Ecto neural progenitor cell (in vitro differentiated cells): ENCODE measurements at places on chromosomes 12 and 14.

GRCh38 chr14:99945732-99946651, 119.2 kb upstream of the EVL start:
- DNase-seq: no peak

DNA sequence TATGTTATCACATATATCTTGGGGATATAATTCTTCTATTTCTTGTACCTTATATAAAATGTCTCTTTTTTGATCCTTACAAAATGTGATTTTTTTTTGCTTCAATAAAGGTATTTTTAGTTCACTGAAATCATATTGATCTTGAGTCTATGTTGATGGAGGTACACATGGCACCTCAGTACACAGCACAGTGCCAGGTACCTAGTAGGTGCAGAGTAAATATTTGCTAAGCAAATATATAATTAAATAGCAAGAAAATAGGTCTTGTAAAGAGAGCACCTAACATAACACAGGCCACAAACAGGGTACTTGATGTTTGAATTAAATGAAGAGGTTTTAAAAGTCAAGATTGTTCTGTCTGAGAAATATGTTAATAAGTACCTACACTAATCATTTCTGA, 69.7 kb downstream of the CIT start:
- no peak for DNase-seq

- DNase-seq: no peak
Measured at GRCh38 chr14:40402957-40403356, 970.7 kb upstream of the FBXO33 start.

DNA sequence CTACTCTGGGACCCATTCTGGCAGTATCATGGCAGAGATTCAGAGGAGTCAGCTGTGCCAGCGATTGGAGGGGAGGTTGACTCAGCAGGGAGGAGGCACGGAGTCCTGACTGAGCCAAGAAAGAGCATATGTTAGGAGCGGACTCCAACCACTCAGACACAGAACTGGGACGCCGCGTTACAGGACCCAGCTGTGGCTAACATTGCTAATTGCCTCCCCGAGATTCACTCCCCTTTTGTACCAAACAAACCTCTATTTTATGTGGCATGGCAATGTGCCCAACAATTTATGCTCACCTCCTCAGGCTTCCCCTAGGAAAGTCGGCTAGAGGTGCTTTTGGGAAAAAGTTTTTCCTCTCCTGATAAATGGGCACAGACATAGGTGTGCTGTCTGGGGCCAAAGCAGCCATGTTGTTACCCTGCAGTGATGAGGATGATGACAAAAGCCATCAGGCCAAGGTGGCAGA, 15.2 kb upstream of the CLIP1 start:
- DNase-seq: no peak

GRCh38 chr12:20494851-20495250, 126.5 kb downstream of the PDE3A start:
- no peak for DNase-seq

- DNase-seq: no peak
Measured at GRCh38 chr12:26435069-26435404, 239.7 kb downstream of the SSPN start.

DNA sequence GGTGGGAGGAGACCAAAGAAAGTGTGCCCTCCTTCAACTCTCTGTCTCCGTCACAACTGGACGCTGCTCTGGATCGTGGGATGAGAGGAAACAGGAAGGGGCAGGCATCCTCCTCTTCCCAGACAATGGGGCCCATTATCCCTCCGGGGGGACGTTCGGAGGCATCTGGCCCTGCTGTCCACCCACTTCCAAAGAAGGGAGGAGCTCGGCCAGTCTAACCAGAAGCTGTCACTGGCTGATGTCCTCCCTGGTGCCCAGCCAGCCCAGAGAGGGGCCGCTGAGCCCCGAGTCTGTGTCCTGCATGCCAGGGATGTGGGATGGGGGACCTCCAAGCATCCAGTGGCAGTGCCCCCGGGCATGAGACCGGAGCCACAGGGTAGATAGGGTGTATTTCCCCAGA, 39.8 kb upstream of the MEG3 start:
- no peak for DNase-seq

DNA sequence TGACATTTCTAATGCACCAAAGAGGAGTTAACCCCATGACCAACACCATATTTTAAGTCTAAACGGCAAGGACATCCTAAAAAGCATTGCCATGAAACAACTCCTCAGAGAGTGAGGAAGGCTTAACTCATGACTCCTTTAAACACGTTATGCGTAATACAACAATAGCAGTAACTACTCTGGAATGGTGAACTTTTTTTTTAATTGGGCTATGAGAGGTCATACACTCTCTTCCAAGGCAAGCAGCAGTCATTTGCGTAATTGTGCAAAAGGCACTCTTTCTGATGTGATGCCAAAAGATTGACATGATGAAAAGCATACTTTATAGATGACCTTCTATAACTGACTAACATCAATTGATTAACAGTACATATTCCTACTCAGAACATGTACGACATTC, 39.4 kb downstream of the RHOJ start:
- no peak for DNase-seq

- DNase-seq: no peak
Measured at GRCh38 chr14:92258934-92259333, 64.0 kb upstream of the SLC24A4 start.

DNA sequence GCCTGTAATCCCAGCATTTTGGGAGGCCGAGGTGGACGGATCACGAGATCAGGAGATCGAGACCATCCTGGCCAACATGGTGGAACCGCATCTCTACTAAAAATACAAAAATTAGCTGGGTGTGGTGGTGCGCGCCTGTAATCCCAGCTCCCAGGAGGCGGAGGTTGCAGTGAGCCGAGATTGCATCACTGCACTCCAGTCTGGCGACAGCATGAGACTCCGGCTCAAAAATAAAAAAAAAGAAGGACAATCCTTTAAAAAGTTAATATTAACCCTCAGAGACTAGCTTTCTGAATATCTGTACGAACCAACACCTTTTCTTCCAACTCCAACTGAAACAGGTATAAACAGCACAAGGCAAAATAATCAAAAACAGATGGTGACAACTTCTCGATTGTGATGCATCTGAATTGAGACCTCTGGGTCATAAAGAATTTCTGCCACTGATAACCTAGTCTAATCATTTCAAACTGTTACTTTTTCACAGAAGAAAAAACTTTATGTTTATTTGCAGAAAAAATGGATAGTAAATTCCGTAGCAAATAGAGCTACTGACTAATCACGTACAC, 27.8 kb downstream of the CLIP1 start:
- DNase-seq: no peak

DNA sequence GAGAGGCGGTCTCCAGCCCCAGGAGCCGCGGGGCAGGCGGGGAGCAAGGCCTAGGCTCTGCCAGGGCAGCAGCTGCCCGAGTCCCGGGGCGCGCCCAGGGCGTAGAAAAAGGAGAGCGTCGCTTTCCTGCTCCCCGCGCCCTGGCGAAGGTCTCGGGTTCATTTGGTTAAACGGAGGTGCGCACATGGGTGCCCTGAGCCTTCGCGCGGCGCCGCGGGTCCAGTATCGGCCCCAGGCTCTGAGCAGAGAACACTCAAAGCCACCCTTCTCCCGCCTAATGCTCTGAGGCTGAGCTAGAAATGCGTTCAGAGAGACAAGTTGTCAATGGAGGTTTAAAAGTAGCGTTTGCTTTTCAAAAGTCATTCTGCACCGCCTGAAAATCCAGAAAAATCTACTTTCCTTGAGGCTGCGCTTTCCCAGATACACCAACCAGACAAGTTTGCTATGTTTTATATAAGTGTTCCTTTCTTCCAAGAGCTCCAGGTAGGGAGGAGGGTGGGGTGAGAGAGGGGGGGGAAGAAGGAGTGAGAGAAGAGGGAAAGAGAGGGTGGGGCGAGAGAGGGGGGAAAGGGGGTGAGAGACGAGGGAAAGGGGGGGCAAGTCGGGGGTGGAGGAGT, 1.5 kb downstream of the TMEM132C start:
- peak; percentile 65 for DNase-seq

DNA sequence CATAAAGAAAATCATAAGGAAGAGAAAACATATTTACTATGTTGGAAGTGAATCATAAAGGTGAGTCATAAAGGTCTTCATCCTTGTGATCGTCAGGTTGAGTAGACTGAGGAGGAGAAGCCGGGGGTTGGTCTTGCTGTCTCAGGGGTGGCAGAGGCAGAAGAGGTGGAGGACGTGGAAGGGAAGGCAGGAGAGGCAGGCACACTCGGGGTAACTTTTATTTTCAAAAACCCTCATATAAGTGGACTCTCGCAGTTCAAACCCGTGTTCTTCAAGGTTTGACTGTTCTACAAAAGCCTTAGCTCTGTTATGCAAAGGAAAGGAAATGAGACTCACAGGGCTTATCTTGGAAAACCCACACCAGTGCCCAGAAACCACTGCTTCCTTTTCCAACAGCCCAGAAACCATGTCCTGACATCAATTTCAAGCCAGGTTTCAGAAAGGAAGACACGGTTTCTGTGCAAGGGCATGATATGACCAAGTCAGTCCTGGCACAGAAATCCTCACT, 14.0 kb downstream of the SMCO2 start:
- DNase-seq: no peak

DNA sequence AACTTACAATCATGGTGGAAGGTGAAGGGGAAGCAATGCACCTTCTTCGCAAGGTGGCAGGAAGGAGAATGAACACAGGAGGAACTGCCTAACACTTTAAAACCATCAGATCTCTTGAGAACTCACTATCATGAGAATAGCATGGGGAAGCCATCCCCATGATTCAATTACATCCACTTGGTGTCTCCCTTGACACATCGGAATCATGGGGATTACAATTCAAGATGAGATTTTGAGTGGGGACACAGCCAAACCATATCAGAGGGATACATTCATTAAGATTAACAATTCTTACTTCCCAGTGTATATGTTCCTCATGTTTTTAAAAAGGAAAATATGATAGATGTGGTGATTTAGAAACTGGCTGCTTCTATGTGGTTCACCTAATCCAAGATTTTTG, 117.9 kb downstream of the PDE3A start:
- no peak for DNase-seq

- no peak for DNase-seq
Measured at GRCh38 chr12:123232472-123232806, 502 bp downstream of the MPHOSPH9 start.

GRCh38 chr14:97458661-97459579, 661.7 kb downstream of the VRK1 start:
- peak; percentile 60 for DNase-seq

DNA sequence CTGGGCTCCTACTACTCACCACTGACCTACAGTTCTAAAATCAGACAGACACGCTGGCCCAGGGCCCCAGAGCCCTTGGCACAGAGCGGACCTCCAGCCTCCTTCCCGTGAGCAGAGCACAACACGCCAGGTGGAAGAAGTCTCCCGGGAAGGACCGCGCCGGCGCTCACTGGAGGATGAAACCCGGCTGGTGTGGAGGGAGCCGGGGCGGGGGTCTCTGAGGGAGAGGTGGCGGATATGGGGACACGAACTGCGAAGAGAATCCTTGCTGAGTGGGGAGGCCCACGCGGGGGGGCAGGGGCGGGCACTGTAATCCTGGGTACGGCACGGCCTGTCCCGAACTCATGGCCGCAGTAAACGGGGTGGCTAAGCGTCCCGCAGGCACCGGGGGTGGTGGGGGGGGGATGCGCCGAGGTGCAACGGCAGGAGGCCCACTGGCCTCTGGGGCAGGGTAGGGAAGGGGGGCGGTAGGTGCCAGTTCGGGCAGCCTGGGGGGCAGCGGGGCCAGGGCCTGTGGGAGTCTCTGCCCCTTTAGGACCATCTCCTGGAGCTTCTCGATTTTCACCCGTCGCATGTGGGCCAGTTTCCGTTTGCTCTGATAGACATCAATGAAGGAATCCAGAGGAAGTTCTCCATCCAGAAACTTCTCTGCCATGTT, 28.8 kb downstream of the VPS37B start:
- no peak for DNase-seq

DNA sequence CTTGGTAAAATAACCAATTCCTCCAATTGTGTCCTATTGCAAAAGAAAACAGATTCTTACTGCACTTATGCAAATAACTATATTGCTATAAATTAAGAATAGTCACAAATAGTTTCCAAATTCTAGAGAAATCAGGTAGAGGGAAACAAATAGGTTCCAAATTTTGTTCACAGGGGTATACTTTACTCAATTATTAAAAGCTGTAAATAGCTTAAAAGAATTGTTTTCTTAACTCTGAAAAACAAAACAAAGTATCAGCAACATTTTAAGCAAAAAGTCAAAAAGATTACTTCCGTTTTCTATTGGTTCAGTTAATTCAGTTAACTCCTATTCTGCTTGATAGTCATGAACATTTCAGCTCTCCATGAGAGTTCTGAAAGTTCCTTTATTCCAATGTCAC, 85.6 kb upstream of the PPP4R3A start:
- no peak for DNase-seq

GRCh38 chr14:63288853-63289252, 29.9 kb downstream of the GPHB5 start:
- DNase-seq: no peak

GRCh38 chr14:46769292-46769691, 117.7 kb upstream of the RPL10L start:
- no peak for DNase-seq

- DNase-seq: no peak
Measured at GRCh38 chr14:71060825-71061455, 153.7 kb downstream of the PCNX1 start.

GRCh38 chr14:101251812-101252442, 309.4 kb upstream of the DIO3 start:
- no peak for DNase-seq

GRCh38 chr14:84065811-84066210, 1464.1 kb upstream of the FLRT2 start:
- no peak for DNase-seq

DNA sequence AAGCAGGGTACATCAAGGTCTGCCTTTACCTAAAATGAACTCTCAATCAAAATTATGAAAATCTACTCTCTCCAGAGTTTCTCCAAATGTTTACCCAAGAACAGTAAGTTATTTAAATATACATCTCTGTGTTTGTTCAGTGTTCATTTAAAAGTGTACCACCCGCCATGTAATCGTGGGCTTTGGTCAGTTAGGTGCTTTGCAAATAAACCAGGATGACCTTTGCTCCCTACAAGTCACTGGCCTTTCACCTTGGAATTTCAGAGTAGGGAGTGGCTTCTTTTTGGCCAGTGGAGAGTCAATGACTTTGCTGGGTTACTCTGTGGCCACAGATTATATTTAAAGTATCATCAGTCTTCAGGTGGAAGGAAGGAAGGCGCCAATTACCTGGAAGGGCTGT, 74.6 kb upstream of the PTPRB start:
- no peak for DNase-seq

- peak; percentile 42 for DNase-seq
Measured at GRCh38 chr14:72614365-72614764, 279.5 kb downstream of the DPF3 start.

DNA sequence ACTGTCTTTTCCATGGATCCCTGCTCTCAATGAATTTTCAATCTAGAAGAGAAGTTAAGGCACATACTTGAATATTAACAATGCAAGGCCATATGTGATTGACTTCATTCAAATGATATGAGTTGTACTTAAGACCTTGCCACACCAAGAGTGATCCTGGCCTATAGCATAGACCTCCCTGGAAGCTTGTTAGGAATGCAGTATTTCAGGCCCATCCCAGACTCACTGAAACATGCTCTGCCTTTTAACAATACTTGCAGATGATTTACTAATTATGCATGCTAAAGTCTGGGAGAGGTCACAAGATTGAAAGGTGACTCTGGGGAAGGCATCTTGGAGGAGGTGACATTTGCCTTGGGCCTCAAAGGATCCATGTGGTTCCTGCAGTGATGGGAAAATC, 43.2 kb downstream of the RFX4 start:
- DNase-seq: no peak

GRCh38 chr12:54603173-54603814, 14.8 kb upstream of the PPP1R1A start:
- peak; percentile 58 for DNase-seq

GRCh38 chr12:75766263-75767160, 255.1 kb upstream of the KRR1 start:
- no peak for DNase-seq

- DNase-seq: peak; percentile 45
Measured at GRCh38 chr14:100738704-100739131, 12.0 kb downstream of the DLK1 start.
